AG08395 (cell line): ENCODE measurements at places on chromosomes 3 and 15.

GRCh38 chr3:29080967-29081366, 199.9 kb upstream of the RBMS3 start:
- DNase-seq = no peak

DNA sequence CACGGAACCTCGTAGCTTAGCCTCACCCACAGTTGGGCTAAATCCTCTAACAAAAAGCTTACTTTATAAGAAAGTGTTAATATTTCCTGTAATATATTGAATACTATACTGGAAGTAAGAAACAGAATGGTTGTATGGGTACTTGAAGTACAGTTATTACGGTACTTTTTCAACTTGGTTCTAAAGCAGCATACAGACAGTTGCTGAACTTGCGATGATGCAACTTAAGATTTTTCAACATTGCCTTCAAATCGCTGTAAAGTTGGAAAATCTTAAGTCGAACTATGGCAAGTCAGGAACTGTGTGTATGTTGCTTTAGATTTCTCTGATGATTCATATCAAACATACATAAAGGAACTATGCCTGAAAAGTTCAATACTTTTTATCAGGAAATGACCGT, 204.4 kb upstream of the C2CD4B start:
- no peak for DNase-seq

GRCh38 chr3:31485196-31485595, 47.5 kb upstream of the STT3B start:
- no peak for DNase-seq

GRCh38 chr15:88106074-88106473, 150.5 kb downstream of the NTRK3 start:
- DNase-seq = no peak

DNA sequence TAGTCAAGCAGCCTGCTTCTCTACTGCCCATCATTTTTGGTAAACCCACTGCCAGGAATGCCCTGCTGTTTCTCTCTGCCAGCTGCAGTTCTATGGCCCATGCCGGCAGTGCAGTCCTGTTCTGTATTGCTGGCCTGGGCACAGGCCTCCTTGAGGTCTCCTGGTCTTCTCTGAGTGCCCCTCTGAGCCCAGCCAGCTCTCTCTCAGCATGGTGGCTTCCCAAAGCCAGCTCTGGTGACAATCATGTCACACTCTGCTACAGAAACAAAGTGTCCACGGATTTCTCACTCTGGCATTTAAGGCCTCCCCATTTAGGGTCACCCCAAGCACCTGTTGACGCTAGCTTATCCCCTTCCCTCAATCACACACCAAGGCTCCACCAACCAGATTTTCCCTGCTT, 24.5 kb downstream of the SRPRB start:
- no peak for DNase-seq
